Activated T-helper 2 cell treated with anti-CD3 and anti-CD28 coated beads, Interferon-gamma antibody, Interleukin-2, Interleukin-4, amounts not matched to agents 10 μg/mL and 5 μg/mL and 100 μg/mL, durations not matched to agents 14 hours and 24 hours and 36 hours (primary cell): ENCODE measurements at places on chromosomes 4 and X.

DNA sequence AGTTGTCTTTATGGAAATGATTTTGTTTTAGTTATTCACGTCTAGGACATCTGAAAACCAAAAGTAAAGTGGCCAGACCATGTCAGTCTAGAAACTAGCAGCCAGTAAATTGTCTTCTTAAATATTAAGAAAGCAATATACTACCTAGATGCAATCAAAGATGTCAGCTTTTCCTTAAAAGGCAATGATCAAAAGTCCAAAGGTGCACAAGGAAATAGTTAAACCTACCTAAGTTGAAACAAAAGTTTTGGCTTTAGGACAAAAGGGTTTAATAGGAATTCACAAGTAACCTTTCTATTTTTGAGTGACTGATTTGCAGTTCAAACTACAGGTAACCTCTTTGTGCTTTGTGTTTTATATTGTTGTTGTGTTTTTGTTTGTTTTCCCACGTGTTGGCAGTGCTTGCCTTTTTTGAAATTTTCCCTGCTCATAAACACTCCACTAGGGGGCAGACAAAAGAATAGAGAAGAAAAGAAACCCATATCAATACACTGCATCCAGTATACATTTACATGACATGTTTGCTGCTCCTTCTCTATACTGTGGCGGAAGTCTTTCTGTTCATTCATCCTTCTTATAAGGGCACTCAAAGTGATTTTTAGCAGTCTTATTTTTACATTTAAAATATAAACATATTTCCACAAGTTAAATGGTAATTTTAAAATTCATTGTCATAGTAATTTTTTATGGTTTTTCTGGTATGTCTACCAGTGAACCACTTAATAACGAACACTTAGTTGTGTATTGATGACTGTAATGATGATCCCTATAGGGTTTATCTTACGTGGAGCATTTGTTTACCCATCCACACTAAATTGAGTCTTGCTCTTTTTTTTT, 62.7 kb downstream of the GAB1 start:
- no peak for DNase-seq

- no peak for DNase-seq
Measured at GRCh38 chr4:150720973-150721518, 139.1 kb downstream of the MAB21L2 start.

DNA sequence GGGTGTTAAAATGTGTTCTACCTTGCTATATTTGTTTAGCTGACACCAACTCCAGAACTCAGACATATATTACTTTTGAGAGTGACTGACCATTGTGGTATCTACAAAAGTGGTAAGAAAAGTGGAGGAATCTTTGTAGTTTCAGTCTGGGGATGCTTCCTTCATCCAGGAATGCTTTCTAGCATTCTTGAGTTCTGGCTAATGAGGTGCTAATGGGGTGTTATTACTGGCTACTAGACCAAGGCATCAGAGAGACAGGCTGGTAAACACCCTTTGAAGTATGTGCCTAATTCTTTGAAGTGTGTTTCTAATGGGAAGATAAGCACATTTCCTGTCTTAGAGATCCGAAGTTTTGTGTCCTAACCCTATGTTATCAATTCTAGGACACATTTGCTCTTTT, 310.4 kb downstream of the SPRY1 start:
- DNase-seq, result no peak

- no peak for DNase-seq
Measured at GRCh38 chr4:3302786-3303564, 10.2 kb downstream of the RGS12 start.

- DNase-seq, result no peak
Measured at GRCh38 chr4:7020290-7020689, 22.9 kb upstream of the TADA2B start.

GRCh38 chr4:83658806-83659205, 122.9 kb downstream of the GPAT3 start:
- no peak for DNase-seq

DNA sequence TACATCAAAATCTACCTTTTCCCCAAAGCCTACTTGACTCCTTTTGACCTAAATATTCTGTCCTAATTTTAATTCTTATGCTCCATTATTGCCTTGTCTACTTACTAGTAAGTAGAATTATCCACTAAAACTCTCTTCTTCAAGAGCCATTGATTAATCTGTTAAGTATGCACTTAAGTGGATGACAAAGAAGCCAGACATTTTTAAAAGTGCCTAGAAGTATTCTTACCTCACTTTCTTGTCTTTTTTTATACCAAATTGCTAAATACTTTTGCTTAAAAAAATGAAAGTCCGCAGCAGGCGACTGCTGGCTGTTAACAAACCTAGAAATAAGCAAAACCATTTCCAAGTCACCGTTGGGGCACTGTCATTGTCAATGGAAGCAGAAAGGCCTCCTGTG, 20.1 kb upstream of the FRMPD4 start:
- no peak for DNase-seq

GRCh38 chr4:182553653-182554052, 310.5 kb downstream of the TENM3 start:
- DNase-seq, result no peak

DNA sequence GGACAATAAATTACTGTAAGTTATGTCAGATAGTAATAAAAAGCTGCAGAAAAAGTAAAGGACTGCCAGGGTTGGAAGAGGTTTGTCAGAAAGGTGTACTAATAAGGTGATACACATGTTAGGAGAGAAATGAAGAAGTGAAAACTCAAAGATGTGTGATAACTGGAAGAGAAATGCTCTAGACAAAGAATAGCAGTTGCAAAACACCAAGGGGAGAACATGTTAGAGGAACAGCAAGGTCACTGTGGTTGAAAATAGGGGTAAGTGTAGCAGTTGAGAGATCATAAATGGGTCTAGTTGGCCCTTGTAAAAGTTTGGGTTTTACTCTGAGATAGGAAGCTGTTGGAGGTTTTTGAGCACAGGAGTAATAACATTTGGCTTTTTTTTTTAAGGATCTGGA, 46.9 kb downstream of the HSPA4L start:
- no peak for DNase-seq

DNA sequence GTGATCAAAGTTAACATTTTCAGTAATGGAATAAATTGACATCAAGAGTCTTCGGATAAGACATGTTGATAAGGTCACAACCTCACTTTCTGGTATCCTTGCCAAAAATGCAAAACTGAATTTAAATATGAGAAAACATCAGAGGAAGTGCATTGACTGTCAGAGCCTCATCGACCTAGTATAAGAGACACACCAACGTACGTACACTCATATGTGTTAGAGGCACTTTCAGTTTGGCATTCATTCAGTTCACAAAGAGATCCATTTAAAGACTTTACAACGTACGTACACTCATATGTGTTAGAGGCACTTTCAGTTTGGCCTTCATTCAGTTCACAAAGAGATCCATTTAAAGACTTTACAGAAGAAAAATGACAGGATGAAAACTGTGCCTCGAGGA, 280.3 kb downstream of the INPP4B start:
- DNase-seq, result no peak

GRCh38 chr4:139951021-139951420, 203.0 kb downstream of the MAML3 start:
- peak; percentile 27 for DNase-seq

- no peak for DNase-seq
Measured at GRCh38 chr4:143355540-143356217, 19.0 kb downstream of the GAB1 start.

GRCh38 chrX:13090339-13091110, 46.1 kb upstream of the FAM9C start:
- DNase-seq, result no peak

DNA sequence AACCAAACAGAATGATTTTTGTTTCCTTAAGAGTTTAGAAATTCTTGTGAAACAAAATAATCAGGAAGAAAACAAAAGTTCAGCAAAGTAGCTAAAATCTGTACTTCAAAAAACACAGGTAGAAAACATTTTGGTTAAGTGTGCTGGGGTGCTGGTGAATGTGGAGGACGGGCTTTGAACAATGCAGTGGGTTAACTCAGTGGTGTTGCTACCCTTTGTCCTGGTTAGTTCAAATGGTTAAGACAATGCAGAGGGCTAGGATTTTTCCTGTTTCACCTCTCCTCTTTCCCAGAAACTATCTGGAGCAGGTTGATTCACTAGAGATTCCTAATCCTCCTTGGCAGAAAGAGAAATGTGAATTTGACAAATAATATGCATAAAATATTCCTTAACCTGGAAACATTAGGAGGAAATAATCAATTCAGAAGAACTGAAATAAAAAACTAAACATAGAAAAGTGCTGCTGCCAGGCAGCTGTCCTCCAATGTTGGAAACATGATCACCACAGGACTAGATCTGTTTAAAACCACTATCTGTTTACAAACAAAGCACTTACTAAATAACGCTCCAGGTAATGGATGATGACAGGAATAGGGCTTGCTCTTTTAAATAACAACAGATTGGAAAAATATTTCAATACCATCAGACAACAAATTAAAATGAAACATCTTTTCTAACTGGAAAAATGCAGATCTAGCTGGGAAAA, 148.9 kb downstream of the MAML3 start:
- no peak for DNase-seq
